ENCODE measurements at places on chromosomes 4 and X. TPM values are rescaled to one million over a fixed set of nuclear protein-coding genes. Genes with fewer than 3 reads are reported as not detected.

Gene EDA
- 1.7 TPM for total RNA-seq

DNA sequence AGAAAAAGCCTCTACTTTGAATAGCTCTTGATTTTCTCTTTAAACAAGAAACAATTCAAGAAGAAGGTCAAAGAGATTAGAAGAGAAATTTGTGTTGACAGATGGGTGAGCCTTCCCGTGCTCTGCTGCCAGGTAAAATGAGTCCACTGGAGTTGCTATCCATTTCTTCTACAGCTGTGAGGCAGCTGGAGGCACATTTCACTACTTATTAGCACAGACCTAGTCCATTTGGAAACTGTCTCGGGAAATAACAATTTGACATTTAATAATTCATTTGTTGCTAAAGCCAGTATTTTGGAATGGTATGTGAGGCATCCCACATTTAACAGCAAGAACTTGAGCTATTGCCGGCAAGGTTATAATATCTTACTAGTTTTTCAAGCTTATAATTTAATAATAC lies 396.8 kb upstream of the GRIA3 start:
- no peak for DNase-seq

DNA sequence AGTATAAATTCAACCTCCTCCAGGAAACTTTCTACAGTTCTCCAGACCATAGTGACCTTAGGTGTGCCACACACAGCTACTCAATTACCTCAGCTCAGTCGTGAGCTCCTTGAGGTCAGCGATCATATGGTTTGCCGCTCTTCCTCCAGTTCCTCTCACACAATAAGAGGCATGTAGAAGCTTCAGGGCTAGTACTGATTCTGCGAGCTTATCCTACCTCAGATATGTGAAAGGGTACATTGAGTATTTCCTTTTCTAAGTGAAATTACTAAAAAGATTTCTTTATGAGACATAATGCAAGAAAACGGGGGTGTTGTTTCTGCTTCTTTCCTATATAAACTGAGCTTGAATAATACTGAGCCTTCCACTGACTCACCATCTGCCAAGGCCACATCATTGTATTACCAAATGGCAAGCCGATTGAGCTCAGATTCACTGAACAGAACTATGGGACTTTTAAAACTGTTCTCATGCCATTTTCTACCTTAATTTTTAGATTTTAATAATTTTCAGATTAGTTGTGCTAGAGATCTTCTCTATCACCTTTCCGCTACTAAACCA lies 183.1 kb downstream of the HS6ST2 start:
- no peak for DNase-seq

DNA sequence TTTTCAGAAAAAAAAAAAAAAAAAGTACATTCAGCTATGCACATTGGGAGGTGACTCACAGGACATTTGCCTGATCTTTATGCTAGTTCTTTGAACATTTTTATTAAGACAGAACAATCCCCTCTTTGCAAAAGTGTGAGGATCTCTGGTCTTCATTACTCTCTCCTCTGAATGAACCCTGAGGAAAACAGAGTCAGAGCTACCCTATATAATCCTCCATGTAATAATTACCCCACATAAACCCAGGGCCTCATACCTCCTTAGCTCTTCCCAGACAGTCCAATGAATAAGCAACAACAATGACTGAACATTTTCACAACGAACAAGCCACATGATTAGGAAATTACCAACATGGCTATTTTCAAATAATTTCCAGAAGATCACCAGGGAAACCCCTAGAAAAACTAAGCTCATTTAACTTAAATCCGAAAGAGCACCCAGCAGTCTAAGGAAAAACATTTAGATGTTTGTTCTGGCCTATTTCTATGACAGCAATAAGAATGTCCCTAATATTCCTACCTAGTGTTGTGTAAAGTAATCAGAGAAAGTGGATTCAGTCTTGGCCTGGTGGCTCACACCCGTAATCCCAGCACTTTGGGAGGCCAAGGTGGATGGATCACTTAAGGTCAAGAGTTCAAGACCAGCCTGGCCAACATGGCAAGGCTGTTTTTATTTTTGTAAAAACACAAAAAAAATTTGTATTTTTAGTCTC lies 37.8 kb downstream of the TBC1D9 start:
- DNase-seq, result no peak

Gene UFSP2
- 8.6 TPM for total RNA-seq

GRCh38 chr4:98446499-98447375 lies 185.6 kb downstream of the RAP1GDS1 start:
- no peak for DNase-seq

Gene MAGEA1
- total RNA-seq, result not detected

DNA sequence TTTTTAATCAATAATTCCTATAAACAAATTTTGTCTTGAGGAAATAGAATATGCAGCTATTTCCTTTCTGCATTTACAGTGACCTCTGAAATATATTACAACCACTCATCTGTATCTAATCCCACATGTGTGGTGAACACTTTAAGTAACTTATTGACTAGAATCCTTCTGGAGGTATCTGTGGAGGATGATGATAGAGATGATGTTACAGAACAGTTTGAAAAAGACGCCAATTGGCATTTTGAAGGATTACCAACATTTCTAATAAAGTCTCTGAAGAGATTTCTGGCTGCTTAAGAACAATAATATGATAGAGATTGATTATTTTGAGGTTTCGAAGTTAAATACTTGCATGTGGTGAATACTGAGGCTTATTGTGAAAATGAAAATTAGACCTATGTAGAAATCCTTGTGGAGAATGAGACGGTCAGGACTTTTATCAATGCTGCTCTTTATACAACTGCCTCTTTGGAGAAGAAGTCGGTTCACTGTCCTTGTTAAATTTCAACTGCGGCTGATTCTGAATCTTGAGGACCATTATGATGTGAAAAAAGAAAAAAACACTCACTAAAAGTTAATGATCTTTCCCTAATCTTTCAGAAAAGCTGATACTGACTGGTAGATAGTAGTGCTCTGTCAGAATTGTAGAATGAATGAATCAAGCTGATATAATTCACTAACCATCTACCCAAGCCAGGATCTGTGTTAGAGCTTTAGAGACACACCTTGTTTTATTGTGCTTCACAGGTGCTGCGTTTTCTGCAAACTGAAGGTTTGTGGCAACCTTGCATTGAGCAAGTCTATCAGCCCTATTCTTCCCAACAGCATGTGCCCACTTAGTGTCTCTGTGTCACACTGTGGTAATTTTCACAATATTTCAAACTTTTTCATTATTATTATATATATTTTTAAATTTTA lies 204.7 kb downstream of the SPRY1 start:
- no peak for DNase-seq

DNA sequence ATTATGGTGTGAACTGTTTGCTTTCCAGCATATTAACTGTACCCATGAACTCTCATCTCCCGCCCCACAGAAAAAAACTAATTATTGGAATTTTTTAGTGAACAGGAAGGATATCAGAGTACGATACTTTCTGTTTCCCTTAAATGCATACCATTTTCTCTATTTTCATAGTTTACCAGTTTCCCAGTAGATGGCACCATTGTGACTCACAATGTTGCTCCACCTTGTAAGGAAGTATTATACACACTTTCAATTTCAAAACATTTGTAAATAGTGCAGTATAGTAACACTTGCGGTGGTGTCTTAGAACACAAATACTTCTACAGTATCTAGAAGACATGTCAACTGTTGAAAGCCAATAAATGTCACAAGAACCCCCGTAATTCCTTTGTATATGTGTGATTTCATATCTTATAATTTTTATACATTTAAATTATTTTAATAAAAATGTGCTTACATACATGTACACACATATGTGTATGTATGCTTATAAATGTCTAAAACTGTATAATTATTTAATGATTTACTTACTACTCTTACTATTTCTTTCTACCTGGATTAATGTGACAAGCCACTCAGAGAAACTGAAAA lies 167.3 kb downstream of the SLIT2 start:
- no peak for DNase-seq

DNA sequence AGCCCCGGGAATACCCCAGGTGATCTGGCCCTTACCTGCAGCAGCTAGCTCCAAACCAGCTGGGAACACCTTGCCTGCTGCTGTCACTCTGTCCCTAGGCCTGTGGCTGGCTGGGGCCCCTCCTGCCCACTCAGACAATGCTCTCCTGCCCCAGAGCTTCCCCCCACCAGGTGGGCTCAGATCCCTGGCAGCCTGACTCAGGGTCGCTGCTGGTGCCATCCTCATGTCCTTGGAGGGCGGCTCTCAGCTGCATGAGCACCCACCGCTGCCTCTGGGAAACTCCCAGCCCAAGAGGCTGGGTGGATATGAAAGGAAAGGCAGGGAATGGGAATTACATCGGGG lies 15.8 kb downstream of the C4orf50 start:
- DNase-seq, result no peak

Gene ZNF630
- total RNA-seq, result 3.3 TPM

- no peak for DNase-seq
Observed at GRCh38 chr4:85789241-85789640, 314.3 kb downstream of the ARHGAP24 start.

DNA sequence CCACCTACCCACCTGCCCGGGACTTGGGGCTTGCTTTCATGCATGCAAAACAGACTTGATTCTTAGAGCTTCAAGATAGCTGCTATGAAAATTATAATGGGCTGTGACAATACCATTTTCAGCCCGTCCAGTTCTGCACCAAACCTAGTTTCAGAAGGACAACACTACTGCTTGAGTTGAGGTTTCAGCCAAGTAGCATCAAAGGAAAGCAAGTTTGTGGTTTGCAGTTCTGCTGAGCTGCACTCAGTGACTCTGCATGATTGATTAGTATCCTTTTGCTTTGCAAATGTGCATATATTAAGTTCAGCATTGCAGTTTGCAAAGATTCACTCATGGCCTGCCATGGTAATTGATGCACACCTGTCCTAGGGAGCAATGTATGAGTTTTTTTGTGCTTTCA lies 442.7 kb downstream of the RPA4 start:
- DNase-seq, result no peak

Data from ascending aorta (tissue), 2 donors.